T-helper 17 cell (primary cell): ENCODE measurements at places on chromosomes 7 and 10. TPM values are rescaled to one million over a fixed set of nuclear protein-coding genes. Genes with fewer than 3 reads are reported as not detected.

DNA sequence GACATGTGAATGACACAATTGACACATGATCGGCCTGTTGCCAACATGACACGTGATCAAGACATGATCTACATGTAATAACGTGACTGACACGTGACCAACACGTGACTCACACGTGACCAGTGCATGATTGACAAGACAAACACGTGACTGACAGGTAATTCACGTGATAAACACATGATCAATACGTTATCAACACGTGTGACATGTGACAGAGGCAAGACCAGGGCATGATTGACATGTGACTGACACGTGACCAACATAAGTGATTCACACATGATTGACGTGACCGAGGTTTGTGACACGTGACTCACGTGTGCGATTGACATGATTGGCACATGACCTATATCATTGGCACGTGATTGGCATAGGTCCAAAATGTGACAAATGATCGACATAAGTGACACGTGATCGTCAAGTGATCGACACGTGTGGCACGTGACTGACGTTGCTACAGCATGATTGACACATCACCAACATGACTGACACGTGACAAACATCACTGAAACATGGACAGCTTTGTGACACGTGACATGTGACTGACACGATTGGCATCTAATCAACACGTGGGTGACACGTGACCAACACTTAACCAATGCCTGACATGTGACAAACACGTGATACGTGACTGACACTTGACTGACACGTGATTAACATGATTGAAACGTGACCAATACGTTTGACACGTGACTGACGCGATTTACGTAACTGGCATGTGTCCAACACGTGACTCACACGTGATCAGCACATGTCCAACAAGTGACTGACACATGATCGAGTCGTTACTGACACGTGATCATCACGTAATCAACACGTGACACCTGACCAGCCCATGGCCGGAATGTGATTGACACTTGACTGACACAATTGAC is 23.0 kb downstream of the CRPPA start:
- DNase-seq: no peak
- H3K36me3 ChIP-seq: peaks cover 4% of the 10 kb centered on the region
- H3K4me3 ChIP-seq: no peak overlapping the region
- no peaks in the 10 kb centered on the region for H3K27me3 ChIP-seq
- no peaks in the 10 kb centered on the region for H3K4me1 ChIP-seq

DNA sequence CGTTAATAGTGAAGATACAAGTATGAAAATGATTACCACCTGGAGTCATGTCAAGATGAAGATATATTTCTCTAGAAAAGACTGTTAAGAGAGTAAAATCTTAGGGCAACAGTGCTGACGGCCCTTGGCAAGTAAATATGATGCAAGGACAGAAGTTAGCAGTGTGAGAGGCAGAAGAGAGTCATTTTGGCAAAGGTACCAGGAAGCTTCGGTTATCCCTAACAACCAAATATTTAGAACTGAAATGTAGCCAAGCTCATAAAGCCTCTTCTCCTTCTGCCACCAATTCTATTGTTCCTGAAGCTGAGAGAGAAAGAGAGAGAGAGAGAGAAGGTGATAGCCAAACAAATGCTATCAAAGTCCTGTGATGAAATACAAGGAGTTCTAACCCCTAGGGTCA is 109.6 kb downstream of the MACC1 start:
- H3K36me3 ChIP-seq: no peaks in the 10 kb centered on the region
- no peaks in the 10 kb centered on the region for H3K4me1 ChIP-seq
- H3K27me3 ChIP-seq: no peaks in the 10 kb centered on the region
- DNase-seq: no peak

STAG3 gene
- 4.8 TPM for total RNA-seq

- no peaks in the 10 kb centered on the region for H3K27me3 ChIP-seq
- no peaks in the 10 kb centered on the region for H3K4me1 ChIP-seq
- DNase-seq: no peak
- no peaks in the 10 kb centered on the region for H3K36me3 ChIP-seq
- H3K4me3 ChIP-seq: no peak overlapping the region
Observed at GRCh38 chr7:128662091-128662490, 10.0 kb upstream of the GARIN1A start.

MAT1A gene
- total RNA-seq: not detected
